ENCODE measurements at places on chromosomes 1 and 21. TPM values are rescaled to one million over a fixed set of nuclear protein-coding genes. Genes with fewer than 3 reads are reported as not detected.
A peak's percentile ranks its signal among the peaks of the same experiment; 100 is the strongest.

DNA sequence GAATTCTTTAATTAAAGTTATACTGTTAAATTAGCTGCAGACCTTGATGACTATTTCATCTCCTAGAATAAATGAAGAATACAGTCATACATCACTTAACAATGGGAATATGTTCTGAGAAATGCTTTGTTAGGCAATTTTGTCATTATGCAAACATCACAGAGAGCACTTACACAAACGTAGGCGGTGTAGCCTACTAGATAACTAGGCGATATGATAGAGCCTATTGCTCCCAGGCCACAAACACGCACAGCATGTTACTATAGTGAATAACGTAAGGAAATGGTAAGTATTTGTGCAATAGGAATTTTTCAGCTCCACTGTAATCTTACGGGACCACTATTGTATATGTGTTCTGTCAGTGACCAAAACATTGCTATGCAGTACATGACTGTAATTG, 37.6 kb upstream of the DESI2 start:
- no peak for DNase-seq
- no peaks in the 10 kb centered on the region for H3K36me3 ChIP-seq
- H3K27ac ChIP-seq = no peak overlapping the region
- H3K27me3 ChIP-seq = no peaks in the 10 kb centered on the region
- no peak overlapping the region for H3K4me3 ChIP-seq

GRCh38 chr1:245419461-245419978, 264.7 kb downstream of the KIF26B start:
- H3K36me3 ChIP-seq = no peaks in the 10 kb centered on the region
- H3K4me3 ChIP-seq = no peak overlapping the region
- no peak overlapping the region for H3K27ac ChIP-seq
- H3K4me1 ChIP-seq = no peaks in the 10 kb centered on the region

Gene GLIS1
- not detected for total RNA-seq

Gene ROR1
- 2.6 TPM for total RNA-seq

Gene LEPR
- total RNA-seq = 55.0 TPM

DNA sequence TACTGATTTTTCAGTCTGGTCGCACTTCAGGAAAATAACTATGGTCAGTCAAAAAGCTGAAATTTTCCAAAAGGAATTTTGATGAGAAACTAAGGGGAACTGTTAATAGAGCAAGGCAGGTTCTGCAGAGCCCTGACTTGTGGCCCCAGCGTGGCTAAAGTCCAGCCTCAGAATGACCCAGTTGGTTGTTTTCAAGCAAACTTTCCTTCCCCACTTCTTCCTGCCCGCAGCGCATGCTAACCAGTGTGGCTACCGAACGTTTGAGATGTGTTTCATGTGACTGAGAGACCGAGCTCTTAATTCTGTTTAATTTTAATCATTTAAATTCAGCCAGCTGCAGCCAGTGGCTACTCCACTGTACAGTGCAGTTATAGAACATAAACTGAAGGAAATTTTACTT, 6.2 kb upstream of the IL10RB start:
- DNase-seq = no peak
- no peaks in the 10 kb centered on the region for H3K36me3 ChIP-seq
- H3K4me1 ChIP-seq = no peaks in the 10 kb centered on the region
- H3K4me3 ChIP-seq = no peak overlapping the region
- H3K27me3 ChIP-seq = no peaks in the 10 kb centered on the region

Gene SLC1A7
- total RNA-seq = not detected

- no peaks in the 10 kb centered on the region for H3K36me3 ChIP-seq
- peaks cover 4% of the 10 kb centered on the region for H3K4me1 ChIP-seq
- DNase-seq = no peak
These were observed 45.8 kb downstream of the SIM2 start for GRCh38 chr21:36744560-36745231.

GRCh38 chr1:6200188-6200809, 904 bp upstream of the RPL22 start:
- DNase-seq = no peak
- H3K27me3 ChIP-seq = no peaks in the 10 kb centered on the region
- peak overlapping the region; percentile 95 for H3K4me3 ChIP-seq

Gene ODF2L
- total RNA-seq = 32.3 TPM

Gene PIK3CD
- total RNA-seq = 9.5 TPM

DNA sequence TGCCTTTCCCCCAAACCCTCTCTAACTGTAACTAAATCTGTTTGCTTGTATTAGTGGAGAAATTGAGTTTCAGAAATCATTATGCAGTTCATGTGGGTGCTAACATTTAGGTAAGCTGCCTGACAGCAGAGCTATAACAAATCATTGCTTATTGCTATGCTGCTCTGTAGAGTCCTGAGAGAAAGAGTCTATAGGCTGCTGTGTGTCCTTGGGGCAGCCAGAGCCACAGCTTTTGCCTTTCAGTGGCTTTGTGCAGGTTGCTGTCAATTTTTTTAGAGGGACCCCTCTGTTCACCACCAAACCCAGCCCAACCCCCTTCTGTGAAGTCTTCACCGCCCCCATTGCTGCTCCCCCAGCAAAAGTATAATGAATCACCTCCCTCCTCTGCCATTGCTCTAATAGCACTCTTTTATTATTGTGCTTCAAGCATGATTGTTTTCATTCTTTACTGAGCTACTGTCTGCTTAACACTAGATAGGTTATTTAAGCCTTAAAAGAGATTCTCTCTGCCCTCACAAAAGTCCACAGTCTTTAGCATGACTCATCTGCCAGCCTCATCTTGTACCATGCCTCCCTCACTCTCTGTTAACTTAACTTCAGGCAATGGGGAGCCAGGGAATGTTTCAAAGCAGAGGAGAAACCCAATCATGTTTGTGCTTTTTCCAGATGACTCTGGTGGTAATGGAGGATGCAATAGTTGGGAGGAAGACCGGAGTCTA, 38.6 kb downstream of the DIRAS3 start:
- no peaks in the 10 kb centered on the region for H3K4me1 ChIP-seq
- no peak overlapping the region for H3K27ac ChIP-seq
- H3K27me3 ChIP-seq = no peaks in the 10 kb centered on the region
- no peaks in the 10 kb centered on the region for H3K36me3 ChIP-seq
- H3K4me3 ChIP-seq = no peak overlapping the region
- DNase-seq = no peak
